ENCODE measurements at places on chromosomes 12 and 14.

GRCh38 chr14:65001723-65002122 lies 15.0 kb downstream of the FNTB start:
- no peak for DNase-seq

GRCh38 chr14:61720294-61720661 lies 25.0 kb downstream of the HIF1A start:
- DNase-seq, result no peak

- no peak for DNase-seq
Observed at GRCh38 chr12:67697443-67697842, 48.9 kb downstream of the DYRK2 start.

DNA sequence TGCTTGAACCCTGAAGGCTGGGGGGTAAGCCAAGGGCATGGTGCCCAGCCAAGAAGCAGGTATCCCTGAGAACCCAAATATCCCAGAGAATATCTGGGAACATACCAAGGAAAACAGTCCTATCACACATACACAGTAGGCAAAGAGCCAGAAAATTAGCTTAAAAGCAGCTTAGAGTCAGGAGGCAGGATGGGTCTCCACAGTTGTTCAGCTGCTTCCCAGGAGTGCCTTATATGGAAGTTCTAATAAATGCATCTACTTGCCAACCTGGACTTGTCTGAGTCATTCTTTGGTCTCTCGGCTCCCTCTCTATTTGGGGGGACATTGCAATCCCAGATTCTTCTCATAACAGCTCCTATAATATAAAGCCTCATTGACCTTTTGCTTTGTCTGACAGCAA lies 9.0 kb upstream of the GPR135 start:
- DNase-seq, result peak; percentile 35

DNA sequence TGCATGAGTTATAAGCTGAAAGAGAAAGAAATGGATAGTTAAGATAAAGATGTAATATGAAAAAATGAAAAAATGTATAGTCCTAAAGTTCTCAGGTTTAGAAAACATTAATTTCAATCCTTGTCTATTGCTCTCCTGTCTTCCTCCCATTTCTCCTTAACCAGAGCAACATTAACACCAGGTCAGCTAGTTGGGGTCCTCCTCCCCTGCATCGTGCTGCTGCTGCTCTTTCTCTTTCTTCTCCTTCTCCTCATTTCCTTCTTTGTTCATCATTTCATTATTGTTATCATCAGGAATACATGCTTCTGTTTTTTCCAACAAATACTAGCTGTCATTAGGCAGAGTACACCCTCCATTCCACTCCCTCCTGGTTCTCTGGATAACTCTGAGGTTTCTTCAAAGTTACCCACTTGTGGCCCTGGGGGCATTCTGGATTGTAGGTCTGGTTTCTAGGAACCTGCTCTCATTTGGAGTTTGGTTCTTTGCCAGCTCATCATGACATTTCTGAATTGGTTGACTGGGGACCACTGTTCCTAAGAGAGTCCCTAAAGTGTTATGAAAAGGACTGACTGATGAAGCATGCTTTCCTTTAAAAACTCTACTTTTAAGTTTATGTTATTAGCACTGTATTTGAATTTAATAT lies 17.0 kb downstream of the ACSS3 start:
- no peak for DNase-seq

Data from fibroblast of the aortic adventitia (primary cell).